HEK293T (cell line): ENCODE measurements at places on chromosomes 11 and 22.

DNA sequence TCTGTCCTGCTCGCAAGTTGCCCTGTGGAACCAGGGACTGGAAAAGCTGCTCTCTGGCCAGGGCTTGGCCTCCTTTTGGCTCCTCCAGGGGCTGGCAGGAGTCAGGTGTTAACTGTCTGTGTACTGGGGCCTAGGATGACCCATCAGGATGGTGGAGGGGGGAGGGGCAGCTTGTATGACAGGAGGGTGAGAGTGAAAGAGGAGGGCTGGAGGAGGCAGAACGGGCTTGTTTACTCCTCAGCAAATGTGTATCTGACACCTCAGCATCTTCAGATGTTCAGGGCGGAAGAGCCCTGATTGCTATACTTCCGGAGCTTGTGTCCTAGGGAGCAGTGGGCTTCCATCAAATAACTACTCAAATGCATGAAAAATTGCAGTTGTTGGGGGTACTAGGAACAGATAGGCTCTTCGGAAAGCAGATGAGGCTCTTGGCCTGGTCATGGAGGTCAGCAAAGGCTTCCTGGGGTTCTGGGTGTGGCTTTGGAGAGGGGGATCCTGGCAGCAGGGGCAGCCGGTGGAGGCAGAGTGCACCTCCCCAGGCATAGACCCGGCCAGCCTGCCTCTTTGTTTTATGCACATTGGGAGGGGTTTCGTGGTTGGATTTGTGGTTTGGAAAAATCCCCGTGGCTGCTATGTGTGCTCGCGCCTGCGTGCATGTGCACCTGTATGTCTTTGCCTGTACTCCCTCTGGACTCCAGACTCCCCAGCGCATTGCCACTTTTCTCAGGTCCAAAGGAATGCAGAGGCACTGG is 31.2 kb downstream of the CD82 start:
- DNase-seq: no peak

- DNase-seq: no peak
Observed at GRCh38 chr22:48276994-48277867, 1514.8 kb downstream of the TBC1D22A start.

DNA sequence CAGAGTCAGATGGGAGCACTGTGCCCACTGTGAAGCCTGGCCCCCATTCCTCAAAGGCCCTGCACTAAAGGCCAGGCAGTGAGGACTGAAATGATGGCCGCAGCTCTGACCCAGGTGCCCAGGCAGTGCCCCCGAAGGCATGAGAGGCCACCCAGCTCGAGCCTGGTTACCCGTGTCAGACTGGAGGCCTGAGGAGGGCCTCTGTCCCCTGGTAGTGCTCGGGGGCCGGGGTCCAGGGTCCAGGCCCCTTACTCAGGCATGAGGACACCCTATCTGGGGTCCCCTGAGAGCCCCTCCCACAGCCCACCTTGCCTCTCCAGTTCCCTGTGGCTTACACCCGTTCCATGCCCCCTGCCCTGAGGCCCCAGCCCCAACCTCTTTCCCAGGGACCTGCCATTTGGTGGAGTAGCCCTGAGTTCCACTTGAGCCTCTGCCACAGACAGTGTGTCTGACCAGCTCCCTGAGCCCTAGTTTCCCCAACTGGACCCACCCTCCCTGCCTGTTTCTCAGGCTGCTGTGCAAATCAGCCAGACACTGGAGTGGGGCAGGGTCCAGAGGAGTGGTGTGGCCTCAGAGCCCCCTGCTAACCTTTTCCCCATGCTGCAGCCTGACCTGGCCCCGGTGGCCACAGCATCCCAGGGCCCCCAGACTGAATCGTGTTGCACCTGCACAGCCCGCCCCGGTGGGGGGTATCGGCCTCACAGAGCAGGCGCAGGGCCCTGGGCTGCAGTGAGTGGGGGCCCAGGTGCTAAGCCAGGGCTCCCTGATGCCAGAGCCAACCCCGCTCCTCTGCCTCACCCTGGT is 10.8 kb upstream of the ANKRD13D start:
- DNase-seq: no peak

- no peak for DNase-seq
Observed at GRCh38 chr11:128026596-128026995, 560.8 kb downstream of the ETS1 start.

DNA sequence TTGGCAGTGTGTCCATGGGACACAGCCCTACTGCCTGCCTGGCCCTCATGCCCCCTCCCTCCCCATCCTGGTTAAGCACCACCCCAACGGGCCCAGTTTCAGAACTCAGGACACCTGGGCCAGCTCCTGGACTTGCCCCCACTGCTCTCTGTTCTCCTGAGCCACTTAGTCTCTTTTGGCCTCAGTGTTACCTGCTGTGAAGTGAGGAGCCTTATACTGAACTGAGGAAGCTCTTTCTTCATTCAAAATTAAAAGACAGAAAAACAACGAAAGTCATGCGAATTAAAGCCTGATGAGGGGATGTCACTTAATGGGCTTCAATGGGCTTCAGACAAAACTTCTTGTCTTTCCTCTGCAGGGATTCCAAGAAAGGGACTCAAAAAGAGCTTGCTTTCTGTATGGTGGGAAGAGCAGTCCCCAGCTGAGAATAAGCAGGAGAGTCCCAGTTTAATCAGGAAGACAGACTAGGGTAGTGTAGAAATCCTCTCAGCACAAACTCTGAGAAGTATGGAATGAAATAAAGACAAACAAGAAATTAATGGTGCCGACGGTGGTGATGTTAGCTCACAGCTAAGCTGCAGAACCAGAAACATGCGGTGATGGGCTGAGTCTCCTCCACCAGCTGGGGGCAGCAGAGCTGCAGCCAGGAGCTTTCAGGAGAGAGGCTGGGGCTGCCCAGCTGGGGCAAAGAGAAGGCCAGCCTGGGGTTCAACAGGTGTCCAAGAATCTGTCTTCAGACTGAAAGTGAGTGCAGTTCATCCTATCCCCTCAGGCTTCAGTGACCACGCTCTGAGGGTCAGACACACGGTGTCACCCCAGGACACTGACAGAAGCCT is 101.0 kb downstream of the GGTLC2 start:
- DNase-seq: peak; percentile 55

DNA sequence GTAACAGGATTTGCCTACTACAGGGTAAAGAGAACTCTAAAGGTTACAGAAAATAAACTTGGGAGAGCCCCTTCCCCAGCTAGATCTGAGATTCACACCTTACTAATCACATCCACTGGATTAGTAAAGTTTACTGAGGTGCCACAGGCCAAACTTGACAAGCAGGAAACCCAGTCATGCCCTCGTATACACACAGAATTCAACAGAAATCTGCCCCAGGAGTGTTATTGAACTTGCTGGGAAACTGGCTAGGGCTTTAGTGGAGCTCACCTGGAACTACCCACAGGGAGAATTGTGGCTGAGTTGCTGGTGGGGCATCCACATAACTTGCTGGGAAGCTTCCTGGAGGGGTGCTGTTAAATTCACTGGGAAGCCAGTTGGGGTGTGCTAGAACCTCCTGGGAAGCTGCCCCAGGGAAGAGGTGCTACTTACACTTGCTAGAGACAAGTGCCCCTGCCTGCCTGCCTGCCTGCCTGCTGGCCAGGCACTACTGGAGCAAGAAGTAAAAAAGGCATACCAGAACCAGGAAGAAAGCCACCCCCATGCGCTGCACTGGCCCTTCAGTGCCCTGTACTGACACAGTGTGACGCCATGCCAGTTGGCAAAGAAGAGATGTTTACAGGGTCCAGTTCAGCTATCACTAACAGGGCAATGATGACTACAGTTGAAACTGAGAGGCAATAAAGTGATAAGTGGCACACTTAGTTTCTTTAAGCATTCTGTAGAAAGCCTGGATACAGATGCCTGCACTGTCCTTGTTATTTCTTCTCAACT is 106.5 kb downstream of the ALX4 start:
- DNase-seq: no peak

GRCh38 chr11:70048279-70049024 is 29.7 kb upstream of the ANO1 start:
- peak; percentile 55 for DNase-seq

DNA sequence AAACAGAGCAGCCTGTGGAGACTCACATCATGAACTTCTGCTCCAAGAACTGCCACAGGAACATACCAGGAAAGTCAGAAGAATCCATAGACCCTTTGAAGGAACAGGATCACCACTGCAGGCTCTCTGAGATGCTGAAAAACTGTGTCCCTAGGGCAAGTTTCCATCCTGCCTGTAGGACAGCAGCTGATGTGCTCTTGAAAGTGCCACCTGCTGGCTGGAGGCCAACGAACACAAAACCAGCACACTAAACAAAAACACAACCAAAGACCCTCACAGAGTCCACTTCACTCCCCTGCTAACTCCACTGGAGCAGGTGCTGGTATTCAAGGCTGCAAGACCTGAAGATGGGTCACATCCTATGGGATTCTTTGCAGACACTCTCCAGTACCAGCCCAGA is 12.0 kb upstream of the NXPE1 start:
- no peak for DNase-seq

DNA sequence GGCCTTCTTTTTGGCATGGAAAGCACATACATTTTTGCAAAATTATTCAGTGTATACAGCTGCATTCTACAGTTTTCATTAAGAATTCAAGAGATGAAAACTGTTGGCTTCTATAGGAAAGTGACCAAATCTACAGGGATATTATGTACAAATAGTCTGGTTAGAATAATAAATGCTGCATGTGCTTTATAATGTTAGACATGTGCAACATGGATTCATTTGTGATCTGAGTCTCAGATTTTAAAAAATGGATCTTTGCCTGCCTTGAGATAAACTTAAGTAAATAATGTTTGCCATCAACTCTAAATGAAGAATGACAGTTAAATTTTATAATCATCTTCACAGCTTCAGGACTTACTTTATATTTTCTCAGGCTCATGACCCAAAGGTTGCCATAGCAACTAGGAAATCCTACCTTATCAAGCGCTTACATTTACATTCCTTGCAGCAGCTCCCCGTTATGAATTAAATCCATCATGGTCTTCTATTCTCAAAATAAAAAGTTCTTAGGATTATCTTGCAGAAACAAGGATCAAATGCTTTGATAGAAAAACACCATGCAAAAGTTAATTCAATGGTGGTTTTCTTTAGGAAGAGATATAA is 200.2 kb downstream of the CADM1 start:
- DNase-seq: no peak

DNA sequence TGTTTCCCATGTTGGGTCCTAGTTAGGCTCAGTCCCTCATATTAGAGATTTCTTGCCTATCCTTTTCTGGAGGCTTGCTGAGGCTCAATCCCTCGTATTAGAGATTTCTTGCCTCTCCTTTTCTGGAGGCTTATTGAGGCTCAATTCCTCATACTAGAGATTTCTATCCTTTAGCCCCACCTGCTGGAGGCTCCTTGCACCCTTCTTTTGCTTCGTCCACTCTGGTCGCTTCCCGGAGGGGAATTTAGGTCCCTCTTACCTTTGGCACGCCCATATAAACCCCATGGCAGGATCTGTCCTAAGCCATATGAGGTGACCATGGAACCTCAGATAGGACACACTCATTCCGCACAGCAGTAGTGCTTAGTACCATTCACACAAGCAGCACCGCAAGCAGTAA is 15.9 kb downstream of the CYP2D6 start:
- peak; percentile 23 for DNase-seq

DNA sequence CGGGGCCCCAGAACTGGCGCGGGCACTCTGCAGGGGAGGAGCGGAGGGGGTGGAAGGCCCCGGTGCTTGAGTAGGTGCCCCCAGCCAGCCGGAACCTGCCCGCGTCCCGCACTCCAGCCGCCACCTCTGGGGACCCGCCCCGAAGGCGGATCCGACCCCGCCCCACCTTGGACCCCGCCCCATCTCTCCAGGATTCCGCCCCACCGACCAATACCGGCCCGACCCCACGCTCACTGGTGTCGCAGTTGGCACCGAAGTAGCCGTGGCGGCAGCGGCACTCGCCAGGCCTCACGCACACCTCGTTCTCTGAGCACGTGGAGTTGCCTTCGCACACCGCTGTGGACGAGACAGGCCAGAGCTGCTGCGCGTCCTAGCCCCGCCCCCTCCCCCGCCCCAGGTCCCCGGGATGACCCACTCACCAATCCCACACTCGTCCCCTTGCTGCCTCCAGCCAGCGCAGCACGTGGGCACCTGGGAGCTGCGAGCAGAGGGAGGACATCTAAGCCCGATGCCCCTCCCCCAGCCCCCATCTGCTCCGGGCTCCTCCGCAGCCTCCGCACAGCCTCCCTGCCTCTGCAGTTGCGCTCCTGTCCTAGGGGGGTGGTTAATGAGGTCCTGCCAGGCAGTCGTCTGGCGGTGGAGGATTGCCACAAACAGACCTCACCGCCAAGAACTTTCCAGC is 6.0 kb downstream of the SCARF2 start:
- DNase-seq: no peak

- DNase-seq: peak; percentile 74
Observed at GRCh38 chr11:6606471-6607189, 3.1 kb downstream of the ILK start.

- DNase-seq: no peak
Observed at GRCh38 chr11:64843686-64844329, 645 bp downstream of the CDC42BPG start.

DNA sequence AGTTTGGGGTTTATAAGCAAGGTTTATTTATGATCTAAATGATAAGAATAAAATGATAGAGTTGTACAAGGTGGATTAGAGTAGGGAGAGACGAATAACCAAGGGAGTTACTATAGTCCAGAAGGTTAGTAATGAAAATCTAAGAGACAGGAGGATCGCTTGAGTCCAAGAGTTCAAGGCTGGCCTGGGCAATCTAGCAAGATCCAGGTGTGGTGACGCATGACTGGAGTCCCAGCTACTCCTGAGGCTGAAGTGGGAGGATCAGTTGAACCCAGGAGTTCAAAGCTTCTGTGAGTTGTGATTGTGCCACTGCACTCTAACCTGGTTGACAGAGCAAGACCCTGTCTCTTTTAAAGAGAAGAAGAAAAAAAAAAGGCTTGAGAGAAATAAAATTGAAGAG is 12.3 kb downstream of the HMGXB4 start:
- no peak for DNase-seq

DNA sequence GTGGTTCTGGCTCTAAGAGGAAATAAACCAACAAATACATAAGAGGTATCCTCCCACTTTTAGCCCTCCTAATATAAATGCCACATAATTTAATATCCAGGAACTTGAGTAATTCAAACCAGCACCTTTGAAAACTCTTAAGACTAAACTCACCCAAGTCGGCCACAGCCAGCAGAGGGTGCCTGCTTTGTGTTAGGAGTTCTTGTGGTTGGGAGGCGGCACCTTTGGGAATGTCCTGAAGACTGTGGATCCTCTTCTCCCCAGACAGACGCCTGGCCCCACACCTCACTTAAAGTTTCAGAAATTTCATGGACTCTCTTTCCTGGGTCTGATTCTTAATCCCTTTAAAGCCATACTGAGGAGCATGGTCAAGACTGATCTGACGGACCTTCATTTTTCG is 169.0 kb downstream of the TBC1D22A start:
- DNase-seq: no peak

GRCh38 chr11:93756748-93757147 is 15.3 kb downstream of the C11orf54 start:
- no peak for DNase-seq
